ENCODE measurements at places on chromosomes 7 and 10.

- DNase-seq, result no peak
These were observed 949.4 kb upstream of the POT1 start for GRCh38 chr7:125878988-125879387.

- no peak for DNase-seq
These were observed 28.5 kb downstream of the BLNK start for GRCh38 chr10:96242822-96243221.

DNA sequence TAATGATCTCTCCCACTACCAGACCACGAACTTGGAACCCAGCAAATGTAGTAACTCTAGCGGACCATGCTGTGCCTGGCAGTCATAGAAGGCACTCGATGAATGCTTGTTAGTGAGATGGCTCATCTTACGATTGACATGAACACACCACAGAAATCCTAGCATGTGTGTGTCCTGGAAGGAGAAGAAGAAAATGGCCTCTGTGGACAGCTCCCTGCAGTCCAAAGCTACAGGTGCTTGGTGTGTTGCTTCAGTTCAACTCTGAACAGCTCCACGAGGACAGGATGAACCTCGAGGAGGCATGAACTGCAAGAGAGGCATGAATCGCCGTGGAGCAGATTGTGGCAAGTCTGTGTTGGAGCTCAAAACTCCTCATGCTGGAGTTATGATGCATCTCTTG, 93.5 kb downstream of the KLF6 start:
- DNase-seq, result no peak

- no peak for DNase-seq
These were observed 102.9 kb downstream of the PFKFB3 start for GRCh38 chr10:6305401-6306321.

- DNase-seq, result no peak
These were observed 51.1 kb upstream of the GJD4 start for GRCh38 chr10:35554036-35554435.

DNA sequence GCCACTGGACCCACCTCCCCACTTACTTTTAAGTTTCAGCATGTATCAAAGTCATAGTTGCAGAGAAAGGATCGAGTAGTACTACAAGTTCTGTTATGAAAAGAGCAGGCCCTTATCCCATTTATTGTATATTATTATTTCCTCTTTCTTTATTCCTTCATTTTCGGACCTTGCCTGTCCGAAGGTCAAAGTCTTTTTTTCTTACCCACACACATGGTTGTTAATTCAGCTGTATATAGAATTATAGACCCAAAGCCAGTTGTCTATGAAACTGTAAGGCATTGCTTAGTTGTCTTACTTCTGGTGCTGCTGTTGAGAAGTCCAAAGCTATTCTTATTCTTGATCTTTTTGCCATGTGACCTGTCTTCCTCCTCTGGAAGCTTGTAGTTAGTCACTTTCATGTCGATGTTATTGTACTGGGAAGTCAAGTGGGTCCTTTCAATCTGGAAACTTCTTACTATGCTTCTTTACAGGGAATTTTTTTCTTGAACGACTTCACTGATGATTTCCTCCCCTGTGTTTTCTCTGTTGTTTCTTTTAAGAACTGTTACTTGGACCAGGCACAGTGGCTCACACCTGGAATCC, 8.3 kb downstream of the NUDT5 start:
- no peak for DNase-seq

GRCh38 chr7:19709249-19709578, 377 bp upstream of the POLR1F start:
- no peak for DNase-seq

DNA sequence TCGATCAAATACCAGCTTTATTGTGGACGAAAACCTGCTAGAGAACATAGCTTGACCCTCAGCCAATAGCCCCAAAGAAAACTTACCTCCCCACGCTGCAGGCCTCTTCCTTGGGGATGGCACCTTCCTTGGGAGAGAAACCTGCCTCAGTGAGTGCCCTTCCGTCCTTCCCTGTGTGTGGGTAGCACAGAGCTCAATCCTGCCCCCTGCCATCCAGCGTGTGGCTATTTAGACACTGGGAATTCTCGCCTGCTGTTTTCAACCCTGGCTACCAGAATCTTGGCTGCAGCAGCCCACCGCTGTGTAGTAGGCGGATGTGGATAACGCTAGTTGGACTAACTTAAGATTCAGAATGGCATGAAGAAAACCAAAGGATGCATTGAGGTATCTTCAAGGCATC, 238.2 kb downstream of the TEX36 start:
- DNase-seq, result no peak

GRCh38 chr10:17029581-17030271, 99.9 kb downstream of the CUBN start:
- DNase-seq, result peak; percentile 64

GRCh38 chr7:4765776-4766490, 9.5 kb upstream of the AP5Z1 start:
- no peak for DNase-seq

- no peak for DNase-seq
These were observed 251.4 kb downstream of the SDK1 start for GRCh38 chr7:3552499-3552898.

DNA sequence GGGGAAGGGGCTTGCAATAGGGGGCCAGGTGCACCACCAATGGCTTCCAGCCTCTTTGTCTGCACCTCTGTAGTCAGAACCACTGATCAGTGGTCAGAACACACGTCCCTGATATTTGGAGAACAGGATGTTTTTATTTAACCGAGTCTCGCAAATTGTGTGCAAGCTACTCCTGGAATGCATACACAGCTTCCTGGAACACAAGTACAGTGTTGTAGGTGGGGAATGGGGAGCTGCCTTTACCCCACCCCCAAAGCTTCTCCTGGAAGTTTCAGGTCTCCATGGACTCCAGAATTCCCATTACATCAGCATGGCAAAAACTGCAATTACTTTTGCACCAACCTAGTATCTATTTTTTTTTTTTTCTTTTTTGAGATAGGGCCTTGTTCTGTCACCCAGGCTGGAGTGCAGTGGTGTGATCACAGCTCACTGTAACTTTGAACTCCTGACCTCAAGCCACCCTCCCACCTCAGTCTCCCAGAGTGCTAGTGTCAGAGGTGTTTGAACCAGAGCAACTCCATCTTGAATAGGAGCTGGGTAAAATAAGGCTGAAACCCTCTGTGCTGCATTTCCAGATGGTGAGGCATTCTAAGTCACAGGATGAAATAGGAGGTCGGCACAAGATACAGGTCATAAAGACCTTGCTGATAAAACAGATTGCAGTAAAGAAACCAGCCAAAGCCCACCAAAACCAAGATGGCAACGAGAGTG, 374.0 kb downstream of the CALN1 start:
- DNase-seq, result no peak

DNA sequence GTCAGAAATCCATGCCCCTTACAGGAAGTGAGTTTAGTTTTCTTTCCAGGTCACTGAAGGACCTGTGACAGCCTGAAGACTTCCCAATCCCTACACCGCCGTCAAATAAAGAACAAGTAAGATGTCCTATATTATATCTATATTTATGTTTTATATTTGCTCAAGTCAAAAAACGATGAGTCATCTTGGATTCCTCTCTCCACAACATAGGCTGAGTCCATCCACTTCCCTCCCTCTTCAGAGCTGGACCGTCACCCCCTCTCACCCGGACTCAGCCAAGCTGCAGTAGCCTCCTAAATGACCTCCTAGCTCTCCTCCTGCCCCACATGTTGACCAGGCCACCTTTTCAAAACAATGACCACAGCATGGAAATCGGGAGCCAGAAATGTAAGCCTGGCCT, 53.5 kb downstream of the GLI3 start:
- no peak for DNase-seq

DNA sequence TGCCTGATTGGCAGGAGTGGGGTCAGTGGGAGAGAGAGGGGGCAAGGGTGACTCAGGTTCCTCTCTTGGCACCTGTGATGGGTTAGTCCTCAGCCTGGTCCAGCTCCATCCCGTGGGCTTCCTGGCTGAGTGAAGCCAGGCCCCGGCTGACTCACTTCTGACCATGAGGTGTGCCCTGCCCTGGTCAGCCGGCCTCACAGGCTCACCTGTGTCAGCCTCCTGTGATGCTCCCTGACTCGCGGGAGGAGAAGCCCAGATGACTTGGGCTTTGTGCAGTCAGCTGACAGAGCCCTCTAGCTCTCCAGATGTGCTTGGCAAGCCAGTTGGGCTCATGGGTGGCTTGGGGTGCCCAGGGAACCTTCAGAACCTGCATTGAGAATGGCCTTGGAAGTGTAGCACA, 16.0 kb upstream of the PPIF start:
- no peak for DNase-seq

DNA sequence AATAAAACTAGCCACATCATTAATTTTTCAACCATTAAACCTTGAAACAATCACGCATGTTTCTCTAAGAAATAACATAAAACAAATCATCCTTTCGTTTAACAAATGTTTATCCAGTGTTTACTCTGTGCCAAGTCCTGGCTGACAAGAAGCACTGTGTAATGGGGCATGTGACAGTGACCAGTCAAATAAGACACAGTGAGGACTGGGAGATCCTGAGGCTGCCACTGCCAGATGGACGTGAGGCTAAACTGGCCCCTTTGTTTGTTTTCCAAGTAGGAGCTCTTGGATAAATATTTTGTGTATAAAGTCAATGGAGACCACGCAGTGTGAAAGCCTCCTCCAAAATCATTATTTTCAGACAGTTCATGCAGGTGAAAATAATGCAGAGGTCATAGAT, 626.2 kb downstream of the SUGCT start:
- DNase-seq, result no peak

- DNase-seq, result no peak
These were observed 115.4 kb upstream of the ACBD5 start for GRCh38 chr10:27355918-27356573.

GRCh38 chr10:58993480-58994221, 182.8 kb upstream of the PHYHIPL start:
- DNase-seq, result no peak

- no peak for DNase-seq
These were observed 41.5 kb upstream of the SMIM30 start for GRCh38 chr7:113159746-113160339.

- no peak for DNase-seq
These were observed 188.4 kb upstream of the IGFBP3 start for GRCh38 chr7:46109437-46109836.

DNA sequence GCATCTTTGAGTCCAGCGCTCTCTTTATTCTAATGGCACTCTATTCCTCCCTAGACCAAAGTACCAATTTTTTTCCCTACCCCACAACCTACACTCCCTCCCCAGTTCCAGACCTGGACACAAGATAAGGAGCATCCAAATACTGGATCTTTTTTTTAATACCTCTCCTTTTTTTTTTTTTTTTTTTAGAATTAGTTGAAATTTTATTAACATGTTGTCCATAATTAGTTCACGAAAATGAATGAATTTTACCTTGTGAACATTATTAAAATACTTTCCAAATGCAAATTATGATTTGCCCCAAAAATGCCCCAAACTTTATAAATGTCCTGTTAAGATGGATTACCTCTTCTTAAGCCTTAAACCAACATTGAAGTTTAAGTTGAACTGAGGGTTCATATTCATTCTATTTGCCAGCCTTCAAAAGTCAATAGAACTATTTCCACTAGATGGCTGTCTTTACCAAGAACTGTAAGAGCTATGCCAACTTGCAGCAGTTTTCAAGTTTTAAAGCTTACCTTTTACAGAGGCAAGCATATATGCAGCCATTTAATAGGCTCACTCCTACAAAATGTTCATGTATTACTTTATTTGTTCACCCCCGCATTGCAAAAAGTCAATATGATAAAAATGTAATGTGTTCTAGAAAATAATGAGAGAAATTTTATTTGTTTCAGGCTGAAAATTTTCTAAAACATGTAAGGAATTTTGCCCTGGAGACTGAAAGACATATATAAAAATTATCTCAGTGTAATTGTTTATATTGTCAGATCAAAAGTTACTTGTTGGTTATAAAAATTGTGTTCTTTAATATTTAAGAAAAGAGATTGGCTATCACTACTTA, 39.7 kb upstream of the TNKS2 start:
- no peak for DNase-seq

GRCh38 chr10:91787810-91788209, 10.4 kb upstream of the TNKS2 start:
- no peak for DNase-seq

- DNase-seq, result no peak
These were observed 654.1 kb downstream of the INHBA start for GRCh38 chr7:41048771-41049170.

- no peak for DNase-seq
These were observed 225.0 kb downstream of the CALN1 start for GRCh38 chr7:72187179-72187578.

DNA sequence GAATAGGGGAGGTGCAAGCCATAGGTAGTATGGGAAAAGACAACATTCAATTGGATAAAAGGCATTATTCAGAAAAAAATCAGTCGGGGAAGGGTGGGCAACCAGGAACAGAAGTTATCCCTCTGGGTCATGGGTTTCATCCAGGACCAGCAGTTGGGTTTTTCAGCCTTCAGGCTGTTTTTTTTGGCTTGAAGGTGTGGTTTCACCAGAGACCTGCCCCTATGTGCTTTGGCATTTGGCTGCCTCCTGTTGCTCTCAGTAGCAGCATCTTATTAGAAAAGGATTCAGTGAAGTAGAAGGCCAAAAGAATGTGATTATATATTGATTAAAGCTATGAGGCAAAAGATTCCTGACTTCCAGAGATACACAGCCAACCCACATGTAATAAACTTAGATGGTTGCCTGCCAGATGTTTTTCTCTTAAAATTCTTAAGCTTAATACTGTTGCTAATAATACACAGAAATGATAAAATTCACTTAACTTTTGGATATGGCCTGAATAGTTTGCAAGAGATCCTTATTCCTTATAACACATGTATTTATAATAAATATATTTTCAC, 251.7 kb upstream of the CSTF2T start:
- no peak for DNase-seq

GRCh38 chr10:117609095-117609795, 66.7 kb downstream of the EMX2 start:
- DNase-seq, result no peak

GRCh38 chr10:100510533-100511308, 8.9 kb downstream of the SEC31B start:
- peak; percentile 38 for DNase-seq

DNA sequence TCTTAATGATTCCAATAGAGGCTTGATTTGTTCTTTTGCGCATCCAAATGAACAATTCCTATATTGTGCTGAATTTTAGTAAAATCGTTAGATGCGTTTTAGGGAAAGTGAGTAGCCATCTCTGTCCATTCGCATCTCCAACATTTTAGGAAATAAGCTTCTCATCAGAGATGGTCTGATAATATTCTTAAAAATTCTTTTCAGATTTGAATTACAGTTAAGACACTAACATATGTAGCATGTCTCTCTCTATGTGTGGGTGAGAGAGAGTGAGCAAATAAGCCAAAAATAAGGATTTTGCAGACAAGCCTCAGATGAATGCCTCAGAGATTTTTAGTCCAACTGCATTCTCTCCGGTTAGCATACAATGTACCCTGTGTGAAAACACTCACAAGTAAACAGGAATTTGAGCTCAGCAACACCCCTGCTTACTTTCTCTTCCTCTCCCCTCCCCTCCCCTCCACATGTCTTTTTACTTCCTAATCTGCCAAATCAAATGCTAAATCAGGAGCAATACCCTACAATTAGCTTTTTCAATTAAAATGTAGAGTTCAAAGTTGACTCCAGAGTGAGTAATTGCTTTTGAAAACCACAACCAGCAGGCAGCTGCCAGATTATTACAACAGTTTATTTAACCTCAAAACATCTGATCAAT, 354.4 kb downstream of the CRPPA start:
- no peak for DNase-seq
